ENCODE measurements at places on chromosomes 6 and 20. TPM values are rescaled to one million over a fixed set of nuclear protein-coding genes. Genes with fewer than 3 reads are reported as not detected.

DNA sequence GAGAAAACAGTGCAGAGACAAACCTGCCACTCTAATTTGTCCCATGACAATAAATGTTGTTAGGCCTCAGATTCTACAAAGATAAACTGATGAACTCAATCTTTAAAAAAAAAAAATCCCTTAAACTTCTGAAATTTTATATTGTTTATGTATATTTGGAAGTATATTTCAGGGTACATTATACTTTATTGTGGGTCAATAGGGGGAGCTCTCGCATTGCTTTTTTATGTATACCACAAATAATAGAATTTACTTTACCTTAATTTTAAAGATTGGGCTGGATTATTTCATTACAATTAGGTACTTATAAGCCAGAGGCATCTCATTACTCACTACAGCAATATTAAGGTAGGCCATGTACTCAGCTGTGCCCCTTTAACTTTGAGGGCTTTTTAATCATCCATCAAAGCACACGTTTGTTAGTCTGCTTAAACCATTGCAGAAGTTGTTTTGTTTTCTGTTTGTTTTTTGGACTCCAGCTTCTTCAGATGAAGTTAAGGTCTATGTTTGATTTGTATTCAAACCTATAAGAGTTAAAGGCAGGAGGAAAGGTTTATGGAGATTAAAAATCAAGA is 56.3 kb upstream of the EYA4 start:
- DNase-seq, result no peak

DNA sequence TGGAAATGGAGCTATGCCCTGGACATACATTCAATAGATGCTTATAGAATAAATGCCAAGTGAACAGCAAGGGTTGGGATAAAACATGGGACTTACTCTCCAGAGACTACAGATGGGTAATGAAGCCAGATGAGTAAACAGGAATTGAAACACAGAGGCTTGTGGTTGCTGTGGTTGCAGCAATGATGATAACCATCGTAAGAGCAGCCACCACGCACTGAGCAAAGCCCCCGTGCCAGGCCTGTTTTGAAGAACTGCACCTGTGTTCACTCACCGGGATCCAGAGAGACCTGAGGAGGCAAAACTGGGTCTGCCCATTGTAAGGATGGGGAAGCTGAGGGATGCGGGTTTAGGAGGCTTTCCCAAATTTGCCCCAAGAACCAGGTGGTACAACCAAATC is 431.1 kb upstream of the CDH4 start:
- DNase-seq, result no peak

GRCh38 chr20:60869087-60869486 is 383.0 kb upstream of the CDH4 start:
- DNase-seq, result no peak

GRCh38 chr6:72175916-72176315 is 289.6 kb downstream of the RIMS1 start:
- DNase-seq, result no peak

The HSPA1A gene
- total RNA-seq, result 271 TPM

- no peak for DNase-seq
Measured at GRCh38 chr20:10465135-10465534, 30.0 kb downstream of the SLX4IP start.

- no peak for DNase-seq
Measured at GRCh38 chr6:92545861-92546260, 873.5 kb downstream of the EPHA7 start.

GRCh38 chr6:100105138-100105537 is 111.1 kb upstream of the MCHR2 start:
- no peak for DNase-seq
